ENCODE measurements at places on chromosomes 7 and 10. TPM values are rescaled to one million over a fixed set of nuclear protein-coding genes. Genes with fewer than 3 reads are reported as not detected.

GRCh38 chr10:568848-569247 is 120.6 kb downstream of the DIP2C start:
- no peak overlapping the region for H3K4me3 ChIP-seq
- no peak for DNase-seq
- H3K27me3 ChIP-seq: no peaks in the 10 kb centered on the region
- peaks cover 28% of the 10 kb centered on the region for H3K4me1 ChIP-seq

DNA sequence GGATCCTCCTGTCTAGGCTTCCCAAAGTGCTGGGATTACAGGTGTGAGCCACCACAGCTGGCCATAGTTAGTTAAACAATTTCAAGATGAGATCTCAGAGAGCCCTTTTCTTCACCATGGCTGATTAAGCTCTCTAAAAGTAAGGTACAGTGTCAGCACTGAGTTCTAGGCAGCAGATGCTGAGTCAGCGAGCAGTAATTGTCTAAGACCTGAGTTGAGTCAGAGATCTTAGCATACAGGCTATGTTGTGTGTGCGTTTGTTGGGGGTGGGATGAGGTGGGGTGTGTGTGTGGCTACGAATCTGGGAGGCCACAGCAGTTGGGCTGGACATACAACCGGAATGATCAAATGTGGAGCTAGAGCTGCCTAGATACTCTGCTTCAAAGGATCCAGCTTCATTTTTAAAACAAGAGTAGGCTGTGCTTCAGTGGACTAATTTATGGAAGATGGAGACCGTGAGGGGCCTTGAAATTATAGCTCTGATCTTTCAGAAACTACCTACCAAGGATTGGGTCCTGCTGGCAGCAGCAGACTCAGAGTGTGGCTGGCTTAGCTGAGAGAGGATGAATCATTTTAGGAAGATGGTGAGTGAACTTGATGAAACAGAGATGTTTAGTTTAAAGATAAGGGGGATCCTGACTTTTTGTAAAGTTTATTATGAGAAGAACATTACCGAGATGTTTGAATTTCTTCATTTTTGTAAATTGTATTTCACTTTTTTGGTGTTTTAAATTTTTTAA is 17.5 kb upstream of the MTPN start:
- H3K4me1 ChIP-seq: peaks cover 15% of the 10 kb centered on the region
- DNase-seq: no peak
- H3K27ac ChIP-seq: no peak overlapping the region

DNA sequence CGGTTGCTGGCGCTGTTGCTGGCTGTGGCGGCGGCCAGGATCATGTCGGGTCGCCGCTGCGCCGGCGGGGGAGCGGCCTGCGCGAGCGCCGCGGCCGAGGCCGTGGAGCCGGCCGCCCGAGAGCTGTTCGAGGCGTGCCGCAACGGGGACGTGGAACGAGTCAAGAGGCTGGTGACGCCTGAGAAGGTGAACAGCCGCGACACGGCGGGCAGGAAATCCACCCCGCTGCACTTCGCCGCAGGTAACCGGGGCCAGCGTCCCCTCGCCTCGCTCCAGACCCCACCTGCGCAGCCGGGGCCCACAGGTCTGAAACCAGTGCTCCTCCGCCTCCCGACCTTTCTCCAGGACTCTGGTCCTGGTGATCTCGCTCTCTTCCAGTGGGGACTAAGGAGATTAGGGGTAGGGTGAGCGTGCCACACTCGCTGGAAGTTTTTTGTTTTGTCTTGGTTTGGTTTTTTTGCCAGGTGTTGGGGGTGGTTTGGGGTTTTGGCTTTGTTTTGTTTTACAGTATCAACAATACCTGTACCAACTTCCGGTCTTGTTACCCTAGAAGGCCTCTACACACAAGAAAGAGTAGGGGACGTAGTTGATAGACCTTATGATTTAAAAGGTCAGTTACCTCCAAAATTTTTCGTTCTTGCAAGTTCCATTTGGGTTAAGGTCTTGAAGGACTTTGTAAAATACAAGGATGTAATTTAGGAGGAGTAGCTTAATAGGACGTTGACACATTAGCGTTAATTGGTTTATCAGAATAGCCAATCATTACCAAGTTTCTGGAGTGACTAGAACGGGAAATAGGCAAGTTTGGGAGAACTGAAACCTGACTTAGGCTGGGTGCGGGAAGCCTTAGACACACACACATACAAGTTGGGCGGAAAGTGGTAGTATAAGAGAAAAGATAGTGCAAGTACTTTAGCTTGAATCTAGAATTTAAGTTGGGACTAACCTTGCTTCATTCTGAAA is 704 bp downstream of the TNKS2 start:
- peaks cover 40% of the 10 kb centered on the region for H3K4me1 ChIP-seq
- peaks cover 10% of the 10 kb centered on the region for H3K36me3 ChIP-seq
- no peak for DNase-seq
- no peaks in the 10 kb centered on the region for H3K27me3 ChIP-seq
- H3K27ac ChIP-seq: peak overlapping the region; percentile 99

DNA sequence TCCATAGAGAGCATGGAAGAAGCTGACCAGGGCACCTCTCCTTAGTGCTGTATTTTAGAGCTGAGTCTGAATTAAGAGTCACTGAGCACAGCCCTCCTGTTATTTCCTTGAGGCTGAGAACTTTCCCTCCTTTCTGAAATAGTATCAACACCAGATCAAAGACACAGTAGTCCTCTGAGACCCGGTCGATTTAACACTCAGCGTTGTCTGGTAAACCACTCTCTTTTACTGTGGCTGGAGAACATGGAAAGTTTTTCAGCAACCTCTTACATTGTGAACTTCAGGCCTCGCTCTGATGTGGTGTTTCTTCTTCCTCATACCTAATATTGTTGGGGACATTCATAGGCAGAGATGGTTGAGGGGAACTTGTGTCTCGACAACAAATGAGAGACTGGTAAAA is 202.0 kb upstream of the MTPN start:
- no peak for DNase-seq
- H3K27me3 ChIP-seq: no peaks in the 10 kb centered on the region

The ANK3 gene
- 243 TPM for total RNA-seq
